Activated CD8-positive, alpha-beta T cell treated with anti-CD3 and anti-CD28 coated beads for 36 hours (primary cell): ENCODE measurements at places on chromosomes 6 and 20.

GRCh38 chr6:47485491-47486135 lies 8.0 kb downstream of the CD2AP start:
- DNase-seq = no peak

DNA sequence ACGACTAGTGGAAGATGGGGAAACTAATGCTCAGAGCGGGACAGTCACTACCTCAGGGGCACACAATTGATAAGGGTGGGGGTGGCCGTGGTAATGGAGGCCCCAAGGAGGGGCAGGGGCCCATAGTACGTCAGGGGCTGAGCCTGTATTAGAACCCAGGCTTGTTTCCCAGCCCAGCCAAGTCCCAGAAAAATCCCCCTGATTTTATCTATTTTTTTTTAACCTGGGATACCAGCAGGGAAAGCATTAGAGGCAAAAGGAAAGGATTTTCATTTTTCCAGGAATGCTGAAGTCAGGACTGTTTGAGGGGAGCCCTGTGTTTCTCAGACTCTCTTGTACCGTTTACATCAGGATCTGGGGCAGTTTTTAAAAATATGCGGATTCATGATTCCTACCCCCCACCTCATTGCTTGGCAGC lies 382 bp downstream of the MYH7B start:
- DNase-seq = no peak

- DNase-seq = no peak
Measured at GRCh38 chr6:23890543-23891227, 235.3 kb upstream of the NRSN1 start.

DNA sequence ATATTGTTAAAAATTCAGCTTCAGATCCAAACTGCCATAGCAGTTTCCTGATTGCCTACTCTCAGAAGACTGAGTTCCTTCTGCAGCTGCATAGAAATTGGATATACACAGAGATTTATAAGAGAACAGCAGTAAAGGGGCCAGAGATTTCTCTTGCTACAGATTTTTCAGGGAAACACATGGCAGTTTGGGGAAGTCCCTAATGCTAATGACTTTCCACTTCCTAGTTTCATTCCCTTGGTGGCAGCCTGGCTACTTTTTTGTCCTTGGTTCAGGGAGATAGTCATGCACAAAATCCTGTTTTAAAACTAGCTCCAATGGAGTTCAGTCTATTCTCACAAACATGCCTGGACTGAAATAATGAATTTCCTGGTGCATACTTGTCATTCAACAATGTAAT lies 125.3 kb upstream of the PLCB4 start:
- no peak for DNase-seq
